8988T (cell line): ENCODE measurements at places on chromosomes 1 and 21.

DNA sequence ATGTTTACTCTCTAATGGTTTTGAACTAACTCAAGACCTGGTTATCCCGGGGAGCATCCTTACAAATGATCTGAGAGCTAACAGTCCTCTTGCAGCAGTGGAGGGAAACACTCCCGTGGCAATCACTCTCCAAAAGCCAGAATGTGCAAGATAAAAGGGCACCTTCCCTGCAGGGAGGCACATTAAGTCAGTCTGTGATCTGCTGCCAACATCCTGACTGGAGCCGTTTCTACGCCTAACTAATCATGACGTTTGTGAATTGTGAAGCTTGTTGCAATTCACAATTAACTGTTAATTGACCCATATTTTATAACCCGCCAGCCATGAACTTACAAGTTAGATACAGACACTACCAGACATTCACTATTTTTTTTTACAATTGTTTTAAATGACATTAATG is 52.1 kb upstream of the LGALS8 start:
- no peak for DNase-seq

- DNase-seq = no peak
These were observed 68.5 kb downstream of the TPR start for GRCh38 chr1:186306533-186306932.

DNA sequence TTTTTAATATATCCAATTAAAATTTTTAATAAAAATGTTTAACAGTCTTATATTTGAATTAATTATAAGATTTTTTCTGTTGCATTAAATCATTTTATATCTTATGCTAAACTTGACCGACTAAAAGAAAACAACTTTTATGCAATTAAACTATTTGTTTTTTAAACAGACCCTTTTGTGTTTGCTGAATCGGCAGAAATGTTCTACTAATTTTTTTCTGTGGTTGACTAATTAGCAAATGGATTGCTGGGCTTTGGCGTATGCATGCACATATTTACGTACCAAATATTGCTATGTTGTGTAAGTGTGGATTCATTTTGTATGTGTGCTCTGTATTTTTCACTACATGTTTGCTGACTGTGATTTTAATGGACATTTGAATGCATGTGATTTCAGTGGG is 174.8 kb downstream of the PBX1 start:
- DNase-seq = no peak

DNA sequence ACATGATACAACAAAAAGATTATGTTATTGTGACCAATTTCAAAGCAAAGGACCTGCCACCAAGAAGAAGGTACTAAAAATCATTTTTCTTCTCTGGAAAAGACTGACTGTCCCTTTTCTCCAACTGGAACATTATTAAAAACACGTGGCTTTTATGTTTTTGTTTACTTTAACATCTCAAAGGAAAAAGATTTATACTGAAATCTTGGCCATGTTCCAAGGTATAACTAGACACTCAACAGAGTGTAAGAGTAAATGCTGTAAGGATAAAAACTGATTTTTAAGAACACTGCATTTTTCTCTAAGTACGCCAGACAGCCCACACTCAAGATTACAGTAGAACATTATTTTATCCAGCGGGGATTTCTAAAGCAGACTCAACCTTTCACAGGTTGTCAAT is 62.1 kb downstream of the BRWD1 start:
- DNase-seq = no peak

- DNase-seq = no peak
These were observed 22.9 kb downstream of the NIPAL3 start for GRCh38 chr1:24438423-24438901.

DNA sequence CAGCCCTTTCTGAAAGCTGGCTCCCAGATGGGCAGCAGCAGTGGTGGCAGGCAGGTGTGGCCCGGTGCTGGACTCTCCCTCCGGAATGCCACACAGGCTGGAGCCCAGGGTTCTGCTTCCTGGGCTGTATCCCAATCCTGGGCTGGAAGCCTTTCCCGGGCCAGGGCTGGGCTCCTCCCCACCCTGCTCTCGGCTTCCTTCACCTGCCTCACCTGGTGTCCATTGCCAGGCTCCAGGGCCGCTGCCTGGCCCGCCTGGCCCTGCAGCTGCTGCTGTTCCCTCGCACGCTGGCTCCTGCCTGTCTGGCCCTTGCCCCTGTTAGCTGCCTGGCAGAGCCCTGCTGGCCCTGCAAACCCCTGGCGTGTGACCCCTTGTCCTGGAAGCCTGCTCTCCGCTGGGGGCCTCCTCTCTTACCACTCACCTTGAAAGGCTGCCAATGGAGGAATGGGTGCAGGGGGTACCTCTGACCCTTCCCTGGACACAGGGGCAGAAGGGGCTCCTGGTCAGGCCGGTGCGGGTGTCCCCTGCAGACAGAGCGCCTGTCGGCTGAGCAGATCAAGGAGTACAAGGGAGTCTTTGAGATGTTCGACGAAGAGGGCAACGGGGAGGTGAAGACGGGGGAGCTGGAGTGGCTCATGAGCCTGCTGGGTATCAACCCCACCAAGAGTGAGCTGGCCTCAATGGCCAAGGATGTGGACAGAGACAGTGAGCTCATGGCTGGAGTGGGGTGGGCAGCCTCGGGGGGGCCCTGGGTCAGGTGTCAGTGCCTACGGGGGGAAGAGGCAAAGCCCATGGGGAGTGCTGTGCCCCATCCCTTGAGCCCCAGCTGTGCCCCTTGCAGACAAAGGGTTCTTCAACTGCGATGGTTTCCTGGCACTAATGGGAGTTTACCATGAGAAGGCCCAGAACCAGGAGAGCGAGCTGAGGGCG is 1.1 kb downstream of the CALML6 start:
- no peak for DNase-seq

GRCh38 chr1:234322979-234323378 is 50.3 kb upstream of the COA6 start:
- DNase-seq = no peak

DNA sequence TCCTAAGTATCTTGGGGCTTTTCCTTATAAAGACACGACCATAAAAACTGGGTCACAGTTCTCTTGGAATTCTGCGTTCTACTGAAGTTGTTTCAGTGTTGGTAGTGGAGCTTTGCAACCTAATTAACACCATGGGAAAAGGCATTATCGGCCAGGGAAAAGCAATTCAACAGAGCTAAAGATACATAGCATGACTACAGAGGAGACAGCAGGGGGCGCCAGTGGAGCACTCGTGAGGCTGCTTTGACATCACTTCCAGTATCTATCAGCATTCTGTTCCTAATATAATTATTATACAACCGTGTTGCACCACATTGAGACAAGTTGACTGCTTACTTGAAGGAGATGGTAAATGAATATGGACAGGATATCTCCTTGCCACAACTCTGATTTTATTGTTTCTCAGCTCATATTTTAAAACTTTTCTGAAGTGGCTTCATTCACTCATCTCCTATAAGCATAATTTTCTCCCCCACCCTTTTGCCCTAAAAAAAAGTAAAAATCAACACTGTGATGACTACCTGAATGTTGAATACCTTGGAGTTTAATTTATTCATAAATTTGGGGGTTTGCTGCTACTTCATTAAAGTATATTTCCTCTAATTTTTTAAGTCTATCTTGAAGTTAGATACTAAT is 39.4 kb downstream of the ZP4 start:
- peak; percentile 20 for DNase-seq

GRCh38 chr21:41974752-41975053 is 20.9 kb upstream of the C2CD2 start:
- DNase-seq = no peak

DNA sequence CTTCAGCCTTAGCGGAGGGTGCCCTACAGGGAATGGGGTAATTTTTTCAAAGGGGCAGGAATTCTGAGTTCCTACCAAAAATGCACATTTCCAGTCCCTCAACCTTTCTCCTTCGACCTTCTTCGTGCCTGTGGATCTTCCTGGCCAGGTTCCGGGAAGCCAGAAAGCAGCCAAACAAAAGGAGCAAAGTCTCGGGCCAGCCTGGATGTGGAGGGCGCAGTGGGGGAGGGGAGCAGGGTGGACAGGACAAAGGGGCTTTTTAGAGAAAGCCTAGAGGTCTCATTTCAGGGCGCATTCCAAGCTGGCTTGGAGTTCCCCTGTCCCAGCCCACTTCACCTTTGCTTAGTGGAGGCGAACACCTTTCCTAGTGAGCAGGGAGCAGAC is 2.9 kb upstream of the INAVA start:
- no peak for DNase-seq

DNA sequence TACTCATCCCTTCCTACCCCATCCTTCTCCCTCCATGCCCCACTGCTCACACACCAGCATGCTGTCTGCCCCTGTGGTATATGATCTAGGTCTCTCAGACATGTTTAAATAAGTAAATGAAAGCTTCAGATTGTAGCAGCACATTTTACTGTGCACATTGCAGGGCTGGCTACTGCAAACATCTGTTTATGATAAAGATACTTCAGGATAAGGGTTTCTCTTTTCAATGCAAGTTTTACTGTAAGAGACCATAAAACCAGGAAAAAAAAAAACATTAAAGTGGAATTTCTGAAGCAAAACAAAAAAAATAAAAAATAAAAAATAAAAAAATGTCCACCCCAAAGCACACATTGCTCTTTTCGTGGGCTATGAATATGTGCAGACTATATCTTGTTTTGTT is 184.4 kb downstream of the USH2A start:
- DNase-seq = no peak

DNA sequence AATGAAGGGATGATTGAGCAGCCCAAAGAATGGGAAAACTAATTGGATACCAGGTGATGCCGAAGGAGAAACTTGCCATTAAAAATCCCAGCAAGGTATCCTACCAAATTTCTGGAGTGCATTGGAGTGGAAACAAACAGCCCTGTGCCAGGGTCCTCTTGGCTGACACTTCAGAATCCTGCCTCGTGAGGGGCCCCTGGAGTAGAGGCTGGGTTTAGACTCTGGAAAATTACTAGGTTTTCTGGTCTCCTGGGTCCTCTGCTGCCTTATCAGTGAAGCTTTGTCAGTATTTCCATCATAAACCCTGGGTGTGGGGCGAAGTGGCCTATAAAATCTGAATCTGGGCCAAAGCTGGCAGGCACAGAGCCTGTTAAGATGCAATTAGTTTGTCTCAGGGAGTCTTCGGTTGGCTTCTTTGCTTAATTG is 289.2 kb upstream of the USP24 start:
- no peak for DNase-seq

DNA sequence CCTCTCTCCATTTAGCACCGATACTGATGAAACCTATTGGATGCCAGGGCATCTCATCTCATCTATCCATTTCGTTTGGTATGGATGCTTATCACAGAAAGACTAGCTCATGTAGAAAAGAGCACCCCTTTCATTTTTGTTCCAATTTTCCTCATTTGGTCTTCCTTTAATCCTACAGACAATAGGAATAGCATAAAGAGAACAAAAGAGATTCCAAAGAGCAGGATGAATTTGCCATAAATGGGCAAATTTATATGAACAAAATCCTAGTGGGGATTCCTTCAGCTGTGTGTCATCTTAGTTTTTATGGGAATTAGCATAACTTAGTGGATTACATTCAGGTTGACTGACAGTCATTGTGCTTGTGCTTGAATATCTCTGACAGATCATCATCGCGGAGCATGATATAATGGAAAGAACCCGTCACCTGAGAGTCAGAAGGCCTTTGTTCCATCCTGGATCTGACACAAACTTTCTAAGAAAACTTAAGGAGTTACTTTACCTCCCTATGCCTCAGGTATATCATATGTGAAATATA is 777.5 kb upstream of the ADGRL2 start:
- DNase-seq = no peak

GRCh38 chr1:245871915-245872314 is 635.2 kb downstream of the SMYD3 start:
- no peak for DNase-seq

DNA sequence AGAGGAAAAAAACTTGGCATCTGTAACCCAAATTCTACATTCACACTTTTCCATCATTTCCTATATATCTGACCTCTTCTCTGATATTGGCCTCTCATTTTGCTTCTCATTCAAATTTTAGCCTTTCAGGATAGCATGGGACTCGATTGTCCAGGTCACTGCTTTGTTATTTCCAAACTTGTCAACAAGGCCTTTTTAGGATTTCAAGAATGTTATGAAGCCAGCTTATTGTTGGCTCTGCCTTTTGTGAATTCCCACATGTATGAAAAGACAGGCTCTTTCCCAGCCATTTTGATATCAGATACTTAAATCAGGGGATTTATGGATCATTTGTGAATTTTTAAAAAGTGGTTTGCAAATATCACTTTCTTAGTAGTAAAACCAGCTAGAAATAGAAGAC is 663.5 kb downstream of the NCAM2 start:
- no peak for DNase-seq

DNA sequence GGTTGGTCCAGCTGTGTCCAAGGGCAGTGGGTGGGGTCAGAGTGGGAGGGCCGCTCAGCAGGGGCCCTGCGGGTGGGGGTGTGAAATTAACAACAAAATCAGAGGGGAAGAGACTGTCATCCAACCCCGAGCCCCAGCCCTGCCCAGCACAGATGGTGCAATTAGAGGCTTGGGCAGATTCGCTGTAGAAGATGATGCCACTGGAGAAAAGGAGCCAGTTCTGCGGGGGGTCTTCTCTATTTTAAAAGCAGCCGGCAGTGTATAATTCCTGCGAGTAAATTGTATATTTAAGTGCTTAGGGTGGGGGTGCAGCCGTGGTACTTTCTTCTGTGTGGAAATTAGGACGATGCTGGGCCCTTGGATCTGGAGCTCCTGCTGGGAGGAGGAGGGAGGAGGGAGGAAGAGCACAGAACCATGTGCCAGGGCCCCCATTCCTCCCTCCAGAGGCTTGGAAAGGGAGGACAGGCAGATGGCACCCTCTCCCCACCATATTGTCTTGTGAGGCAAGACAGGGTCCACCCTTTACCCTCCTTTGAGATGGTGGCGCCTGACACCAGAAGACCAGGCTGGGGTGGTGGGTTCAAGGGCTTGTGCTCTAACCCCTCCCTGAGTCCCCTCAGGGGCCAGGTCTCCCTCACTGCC is 89.2 kb downstream of the ACTL8 start:
- no peak for DNase-seq

DNA sequence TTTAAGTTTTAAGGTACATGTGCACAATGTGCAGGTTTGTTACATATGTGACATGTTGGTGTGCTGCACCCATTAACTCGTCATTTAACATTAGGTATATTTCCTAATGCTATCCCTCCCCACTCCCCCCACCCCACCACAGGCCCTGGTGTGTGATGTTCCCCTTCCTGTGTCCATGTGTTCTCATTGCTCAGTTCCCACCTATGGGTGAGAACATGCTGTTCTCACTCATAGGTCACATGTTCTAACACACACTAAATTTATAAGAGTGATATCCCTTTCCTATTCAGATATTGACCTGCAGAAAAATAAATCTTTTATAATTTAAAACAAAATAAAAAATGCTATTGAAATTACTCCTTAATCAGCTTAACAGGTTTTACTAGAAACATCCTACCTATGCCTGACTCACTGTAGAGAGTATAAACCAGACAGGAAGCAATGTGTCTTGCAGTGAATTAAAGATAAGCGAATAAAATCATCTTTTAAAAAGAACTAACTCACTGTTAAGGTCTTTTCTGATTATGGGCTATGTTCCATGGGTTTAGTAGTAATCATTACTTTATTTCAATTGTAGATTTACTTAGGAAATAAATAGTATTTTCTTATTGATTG is 82.0 kb upstream of the DPH5 start:
- no peak for DNase-seq
